ENCODE measurements at places on chromosomes 6 and 20.

DNA sequence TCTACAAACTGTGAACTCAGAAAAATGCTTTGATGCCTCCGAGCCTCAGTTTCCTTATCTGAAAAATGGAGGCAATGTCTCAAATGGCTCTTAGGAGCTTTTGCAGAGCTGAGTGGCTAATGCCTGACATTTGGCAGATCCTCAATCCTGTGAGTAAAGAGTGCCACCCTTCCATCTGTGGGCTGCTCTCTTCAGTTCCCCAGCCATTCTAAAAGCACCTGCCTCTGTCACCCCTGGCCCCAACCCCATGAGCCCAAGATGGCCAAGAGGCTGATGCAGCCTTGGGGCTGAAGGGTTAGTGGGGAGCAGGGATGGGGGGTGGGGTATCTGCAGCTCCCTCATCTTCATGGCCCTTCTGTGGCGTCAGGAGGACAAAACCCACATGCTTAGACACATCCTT lies 14.5 kb upstream of the GUCA1A start:
- DNase-seq, result no peak

- DNase-seq, result no peak
Observed at GRCh38 chr20:8226106-8226505, 94.0 kb downstream of the PLCB1 start.

GRCh38 chr20:10508060-10508459 lies 73.0 kb downstream of the SLX4IP start:
- DNase-seq, result no peak

GRCh38 chr20:19867074-19867473 lies 109.0 kb downstream of the RIN2 start:
- no peak for DNase-seq

DNA sequence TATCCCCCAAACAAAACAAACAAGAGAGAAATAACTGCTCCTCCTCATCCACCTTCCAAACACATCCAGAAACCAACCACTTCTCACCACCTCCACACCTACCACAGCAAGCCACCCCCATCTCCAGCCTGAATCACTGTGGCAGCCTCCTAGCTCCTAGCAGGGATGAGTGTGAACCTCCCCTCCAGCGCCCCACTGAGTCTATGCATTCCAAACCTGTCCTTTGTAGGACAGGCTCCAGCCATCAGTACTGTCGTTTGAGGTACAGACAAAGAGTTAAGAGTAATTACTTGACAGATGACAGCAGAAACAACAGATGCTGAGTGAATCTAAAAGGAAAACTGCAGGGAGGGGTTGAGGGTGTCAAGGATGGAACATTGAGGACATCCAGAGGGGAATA lies 2.4 kb downstream of the METTL24 start:
- DNase-seq, result no peak

DNA sequence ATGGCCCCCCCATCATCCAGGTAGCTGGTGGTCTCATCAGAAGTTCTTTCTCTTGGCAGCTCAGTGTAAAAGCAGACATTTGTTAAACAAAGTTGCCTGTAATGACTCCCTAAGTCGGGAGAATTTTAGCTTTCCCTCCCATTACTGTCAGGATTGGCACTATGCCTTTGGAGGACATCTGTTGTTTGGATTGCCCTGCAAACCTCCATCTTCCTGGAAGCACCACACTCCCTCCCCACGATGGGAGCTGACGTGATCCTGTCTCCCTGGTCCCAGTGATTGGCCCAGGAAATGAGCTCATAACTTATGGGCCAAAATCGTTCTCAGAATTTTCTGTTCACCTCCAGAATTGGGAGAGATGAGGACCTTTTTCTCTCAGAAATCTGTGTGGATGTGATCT lies 42.6 kb upstream of the CNR1 start:
- DNase-seq, result no peak

- no peak for DNase-seq
Observed at GRCh38 chr6:135693811-135694370, 157.6 kb upstream of the PDE7B start.

DNA sequence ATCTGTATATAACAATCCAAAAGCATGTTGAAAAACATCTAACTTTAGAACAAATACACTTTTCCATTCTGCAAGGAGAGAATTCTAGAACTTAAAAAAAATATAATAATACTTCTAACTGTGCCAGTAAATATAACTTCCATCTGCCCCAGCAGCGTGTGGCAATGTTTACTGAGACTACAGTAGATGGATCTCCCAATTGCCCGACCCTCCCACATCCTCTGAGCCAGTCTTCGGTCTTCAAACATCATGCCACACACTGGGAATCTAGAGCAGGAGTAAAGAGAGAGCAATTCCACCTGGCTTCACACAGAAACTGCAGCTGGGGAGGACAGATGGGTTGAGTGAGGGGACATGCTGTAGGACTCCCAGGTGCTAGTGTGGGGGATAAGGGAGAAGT lies 121.3 kb upstream of the NHSL1 start:
- no peak for DNase-seq

GRCh38 chr6:148448369-148449012 lies 105.9 kb downstream of the SASH1 start:
- no peak for DNase-seq

DNA sequence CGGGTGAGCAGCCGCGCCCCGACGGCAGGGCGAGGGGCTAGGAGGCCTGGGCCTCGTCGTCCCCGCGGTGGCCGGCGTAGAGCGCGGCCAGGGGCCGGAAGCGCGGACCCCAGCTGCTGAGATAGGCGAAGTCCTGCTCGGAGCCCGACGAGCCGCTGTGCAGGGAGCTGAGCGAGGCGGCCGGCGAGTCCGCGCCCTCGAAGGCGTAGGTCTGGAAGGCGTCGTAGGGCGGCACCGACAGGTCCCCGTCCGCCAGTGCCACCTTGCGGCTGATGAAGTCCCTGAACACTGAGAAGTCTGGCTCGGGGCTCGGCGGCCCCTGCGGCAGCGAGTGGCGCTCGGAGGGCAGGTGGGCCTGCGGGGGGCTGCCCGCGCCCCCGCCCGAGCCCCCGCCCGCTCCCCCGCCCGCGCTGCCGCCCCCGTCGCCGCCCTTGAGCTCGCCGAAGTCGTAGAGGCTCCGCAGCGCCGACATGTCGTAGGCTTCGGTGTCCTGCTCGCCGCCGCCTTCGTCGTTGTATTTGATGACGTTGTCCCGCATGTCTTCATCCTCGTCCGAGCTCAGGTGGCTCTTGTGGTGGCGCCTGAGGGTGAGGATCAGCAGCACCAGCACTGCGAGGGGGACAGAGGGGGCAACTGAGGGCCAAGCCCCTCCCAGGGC lies 56.5 kb downstream of the CD40 start:
- DNase-seq, result peak; percentile 44

DNA sequence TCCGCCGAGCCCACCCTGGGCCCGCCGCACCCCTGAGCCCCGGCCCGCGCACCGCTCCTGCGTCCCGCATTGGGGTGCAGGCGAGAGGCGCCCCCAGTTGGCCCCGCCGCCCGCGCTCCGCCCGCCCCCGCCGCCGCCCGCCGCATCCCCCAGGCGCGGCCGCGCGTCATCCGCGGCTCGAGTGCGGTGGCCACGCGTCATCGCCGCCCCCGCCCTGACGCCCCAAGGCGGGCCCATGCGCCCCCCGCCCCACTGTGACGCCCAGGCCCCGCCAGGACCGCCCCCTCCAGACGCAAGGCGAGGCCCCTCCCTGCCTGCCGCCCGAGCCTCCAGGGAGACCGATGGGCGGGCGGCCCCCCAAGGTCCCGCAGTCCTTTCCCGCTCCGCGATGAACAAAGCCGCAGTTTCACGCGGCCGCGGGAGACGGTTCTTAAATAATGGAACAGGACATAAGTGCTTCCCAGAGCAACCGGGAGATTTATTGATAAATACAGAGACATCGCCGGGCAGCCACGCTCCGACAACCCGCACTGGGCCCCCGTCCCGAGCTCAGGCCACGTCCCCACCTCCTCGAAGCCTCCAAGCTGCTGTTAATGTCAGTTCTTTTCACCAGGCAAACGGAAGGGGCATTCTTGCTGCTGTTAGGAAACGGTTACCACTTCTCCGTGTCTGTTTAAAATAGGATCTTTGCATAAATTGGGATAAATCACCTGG lies at the start of gene ANKRD60:
Gene ANKRD60 (minus strand): TSS at position 170 of the 714 bp plus-strand sequence. CDS start 0 bp downstream, at position 170.
- peak; percentile 15 for DNase-seq

DNA sequence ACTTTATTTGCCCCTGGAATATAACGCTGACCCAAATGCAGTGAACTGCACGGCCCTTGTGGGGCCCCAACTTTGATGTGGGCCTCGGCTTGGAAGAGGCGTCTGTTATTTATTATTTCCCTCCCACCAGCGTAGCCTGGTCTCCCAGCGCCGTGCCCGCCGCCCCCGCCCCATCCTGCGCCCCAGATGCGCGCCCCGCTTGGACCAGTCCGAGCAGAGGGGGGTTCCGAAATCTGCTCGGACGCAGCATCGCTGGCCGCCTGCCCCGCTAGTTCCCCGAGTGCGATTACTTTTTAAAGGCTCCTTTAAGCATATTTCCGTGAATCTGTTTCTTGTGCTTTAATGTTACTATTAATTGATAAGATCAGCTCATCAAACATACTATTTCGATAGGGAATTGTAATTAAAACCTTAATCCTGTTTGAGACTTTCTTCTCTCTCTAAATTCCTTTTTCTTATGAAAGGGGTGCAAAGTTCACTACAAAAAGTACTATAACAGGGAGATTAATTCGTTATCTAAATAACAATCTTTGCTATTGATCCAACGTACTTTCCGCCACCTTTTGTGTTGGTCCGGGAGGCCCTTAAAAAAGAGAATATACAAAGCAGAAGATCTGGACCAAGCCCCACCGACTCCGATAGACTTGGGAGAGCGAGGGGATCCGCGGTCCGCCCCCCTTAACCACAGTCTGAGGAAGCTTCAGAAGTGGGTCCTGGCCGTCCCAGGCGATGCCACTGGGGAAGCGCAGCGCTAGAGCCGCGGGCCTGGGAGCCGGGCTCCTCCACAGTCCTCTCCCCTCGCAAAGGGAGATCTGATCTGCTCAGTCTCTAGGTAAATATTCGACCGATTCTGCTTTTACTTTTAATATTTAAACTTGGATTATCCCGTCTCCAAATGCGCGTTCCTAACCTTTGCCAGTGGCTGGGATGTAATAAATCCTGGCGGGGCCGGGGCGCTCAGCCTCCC lies 10.2 kb downstream of the POU3F2 start:
- no peak for DNase-seq

DNA sequence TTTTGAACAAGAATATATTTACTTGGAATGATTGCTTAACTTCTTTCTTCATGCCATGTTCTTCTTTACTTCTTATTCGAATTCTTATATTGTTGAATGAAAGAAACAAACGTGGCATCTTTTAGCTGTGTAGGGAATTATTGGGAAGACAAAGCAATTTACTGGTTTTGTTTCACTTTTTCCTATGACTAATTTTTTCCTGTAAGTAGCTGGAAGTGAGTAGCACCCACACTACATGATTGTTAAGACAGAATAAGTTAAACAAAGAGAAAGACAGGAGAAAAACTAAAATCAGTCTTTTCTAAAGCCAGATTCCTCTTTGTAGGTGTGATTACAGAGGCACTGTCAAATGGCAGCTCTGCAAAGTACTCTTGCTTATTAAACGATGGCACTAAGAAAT lies 593.4 kb downstream of the EYS start:
- DNase-seq, result no peak

DNA sequence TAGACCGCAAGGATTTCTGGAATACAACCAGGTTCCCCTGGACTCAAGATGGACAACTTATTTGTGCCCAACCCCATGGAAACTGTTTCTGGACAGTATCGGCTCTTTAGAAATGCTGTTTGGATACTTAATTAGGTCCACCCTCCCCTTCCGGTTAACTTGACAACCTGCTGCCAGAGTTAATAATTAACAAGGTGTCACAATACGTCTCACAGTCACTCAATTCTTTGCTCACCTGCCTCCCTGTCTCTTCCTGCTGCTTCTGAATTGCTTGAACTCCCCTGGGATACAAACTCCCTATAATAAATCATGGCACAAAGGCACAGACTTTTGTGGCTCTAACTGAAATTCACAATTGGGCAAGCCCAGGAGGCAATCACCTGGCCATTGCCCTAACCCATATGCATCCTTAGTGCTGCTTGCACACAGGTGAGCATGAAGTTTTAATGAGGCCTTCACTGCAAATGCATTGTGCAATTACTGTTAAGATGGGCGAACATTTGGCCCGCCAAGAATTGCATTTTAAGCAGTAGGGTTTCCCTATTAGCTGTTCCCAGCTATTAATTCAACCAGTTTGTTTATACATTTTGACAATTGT lies 504.4 kb upstream of the NOX3 start:
- DNase-seq, result no peak

DNA sequence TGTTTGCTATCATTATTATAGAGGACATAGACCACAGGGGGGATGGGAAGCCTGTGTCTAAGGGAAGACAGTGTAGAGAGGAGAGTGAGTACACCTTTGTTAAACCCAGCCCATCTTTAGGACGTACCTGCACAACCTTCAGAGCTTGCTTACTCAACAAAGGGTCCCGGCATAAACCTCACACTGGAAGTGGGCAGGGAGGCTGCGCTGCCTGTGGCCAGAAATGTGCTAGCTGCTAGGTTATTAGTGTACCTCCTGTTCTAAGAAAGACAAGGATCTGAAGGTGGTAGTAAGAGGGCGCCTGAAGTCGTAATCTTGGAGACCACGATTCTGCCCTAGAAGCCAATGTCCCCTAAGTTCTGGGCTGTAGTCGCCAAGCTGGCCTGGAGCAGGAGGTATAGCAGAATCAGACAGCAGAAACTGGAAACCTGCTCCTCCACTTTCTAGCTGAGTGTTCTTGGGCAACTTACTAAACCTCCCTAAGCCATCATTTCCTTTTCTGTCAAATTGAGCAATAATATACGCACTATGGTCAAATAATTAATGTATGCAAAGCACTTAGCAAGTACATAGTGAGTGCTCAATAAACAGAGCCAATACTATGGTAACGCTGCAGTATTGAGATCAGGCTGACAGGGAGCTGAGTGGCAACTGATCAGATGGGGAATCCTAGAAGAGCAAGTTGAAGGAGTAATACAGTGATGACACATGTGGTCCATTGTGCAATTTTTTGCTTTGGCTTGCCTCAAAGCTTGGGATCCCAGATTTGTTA lies 16.8 kb upstream of the AKIRIN2 start:
- DNase-seq, result no peak

DNA sequence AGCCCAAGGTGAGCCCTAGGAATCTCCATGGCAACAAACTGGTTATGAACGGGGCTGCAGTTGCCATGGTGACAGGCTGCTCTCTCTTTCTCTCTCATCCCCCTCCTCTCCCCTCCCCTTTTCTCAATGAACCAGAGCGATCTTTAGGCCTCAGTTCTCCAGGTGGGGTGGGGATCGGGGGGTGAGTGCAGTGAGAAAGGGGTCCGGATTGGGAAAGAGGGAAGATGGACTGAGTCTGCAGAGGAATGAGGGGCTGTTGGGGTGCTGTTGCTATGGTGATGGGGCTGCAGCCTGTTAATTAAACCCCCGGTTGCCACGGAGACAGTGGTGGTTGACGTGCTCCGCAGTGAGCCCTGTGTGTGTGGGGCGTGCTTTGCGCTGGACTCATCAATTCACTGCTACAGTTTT lies 3.6 kb upstream of the SLC12A5 start:
- DNase-seq, result no peak

GRCh38 chr20:62717933-62718332 lies 9.3 kb downstream of the NTSR1 start:
- DNase-seq, result no peak

- no peak for DNase-seq
Observed at GRCh38 chr6:39114388-39114703, 640 bp downstream of the SAYSD1 start.

GRCh38 chr6:56946368-56946767 lies 8.5 kb upstream of the BEND6 start:
- no peak for DNase-seq

GRCh38 chr6:131979515-131980337 lies 28.6 kb upstream of the CCN2 start:
- no peak for DNase-seq
